ENCODE measurements at places on chromosomes 16 and 17.

DNA sequence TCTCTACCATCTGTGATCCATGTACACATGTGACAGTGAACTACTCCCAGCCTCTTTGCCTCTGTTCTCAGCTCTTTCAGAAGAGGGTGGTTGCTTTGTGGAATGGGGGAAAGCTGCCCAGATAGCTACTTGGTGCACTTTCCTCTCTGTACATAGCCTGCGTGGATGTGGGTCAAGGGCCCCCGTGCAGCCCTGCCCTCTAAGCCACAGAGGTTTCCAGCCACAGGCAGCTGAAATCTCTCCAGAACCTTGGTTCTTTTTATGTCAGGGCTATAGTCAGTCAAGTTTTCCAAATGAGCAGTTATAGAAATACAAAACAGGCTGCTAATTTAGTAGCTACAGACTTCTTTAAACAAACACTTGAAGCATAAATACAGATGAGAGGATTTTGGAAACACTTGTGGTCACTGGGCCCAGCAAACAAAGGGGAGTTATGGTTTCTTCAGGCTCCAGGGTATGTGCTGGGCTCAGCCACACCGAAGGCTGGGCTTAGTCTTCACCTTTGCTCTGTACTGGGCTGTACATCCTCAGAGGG is 199.7 kb upstream of the ASIC2 start:
- no peak for DNase-seq

GRCh38 chr16:87165151-87165550 is 152.0 kb downstream of the C16orf95 start:
- no peak for DNase-seq

- DNase-seq: no peak
Measured at GRCh38 chr17:29155227-29155965, 24.8 kb downstream of the MYO18A start.

- no peak for DNase-seq
Measured at GRCh38 chr16:15790458-15790857, 66.4 kb downstream of the MYH11 start.

- no peak for DNase-seq
Measured at GRCh38 chr16:5054876-5055865, 10.6 kb downstream of the C16orf89 start.

DNA sequence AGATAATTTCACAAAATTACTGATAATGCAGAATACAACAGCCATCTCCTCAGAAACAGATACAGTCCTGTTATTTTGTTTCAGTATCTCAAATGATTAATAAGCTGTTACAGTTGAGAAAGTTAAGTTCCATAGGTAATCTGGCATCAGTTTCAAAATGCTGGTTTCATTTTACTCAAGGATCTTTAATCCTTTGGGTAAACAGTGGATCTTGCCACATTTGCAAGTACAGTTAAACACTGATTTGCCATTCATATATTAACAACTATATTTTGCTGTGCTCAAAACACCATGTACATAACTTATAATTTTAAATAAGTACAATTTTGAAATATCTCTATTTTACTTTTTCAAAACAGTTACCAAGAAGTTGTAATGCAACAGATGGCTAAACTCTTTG is 31.2 kb downstream of the RPGRIP1L start:
- DNase-seq: no peak

DNA sequence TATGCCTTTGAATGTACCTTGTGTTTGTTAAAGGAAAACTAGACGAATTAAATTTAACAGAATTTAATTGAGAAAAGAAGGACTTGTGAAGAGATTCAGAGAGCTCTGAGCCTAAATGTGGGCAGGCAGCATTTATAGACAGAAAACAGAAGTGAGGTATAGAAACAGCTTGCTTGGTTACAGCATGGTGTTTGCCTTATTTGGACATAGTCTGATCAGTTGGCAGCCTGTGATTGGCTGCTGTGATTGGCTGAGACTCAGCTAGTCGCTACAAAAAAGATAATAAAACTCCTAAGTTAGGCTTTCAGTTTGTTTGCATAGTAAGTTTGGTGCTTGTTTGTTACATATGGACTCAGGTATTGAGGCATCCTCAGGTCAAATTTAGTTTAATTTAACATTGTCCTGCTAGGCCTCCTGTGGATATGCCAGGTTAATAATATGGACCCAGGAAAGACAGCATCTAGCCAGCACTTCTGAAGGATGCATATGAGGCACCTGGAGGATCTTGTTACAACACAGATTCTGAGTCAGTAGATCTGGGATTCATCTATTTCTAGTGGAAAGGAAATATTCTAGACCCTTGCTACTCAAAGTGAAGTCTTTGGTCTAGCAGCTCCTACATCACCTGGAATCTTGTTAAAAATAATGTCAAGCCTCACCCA is 43.4 kb downstream of the SLFN5 start:
- DNase-seq: no peak

DNA sequence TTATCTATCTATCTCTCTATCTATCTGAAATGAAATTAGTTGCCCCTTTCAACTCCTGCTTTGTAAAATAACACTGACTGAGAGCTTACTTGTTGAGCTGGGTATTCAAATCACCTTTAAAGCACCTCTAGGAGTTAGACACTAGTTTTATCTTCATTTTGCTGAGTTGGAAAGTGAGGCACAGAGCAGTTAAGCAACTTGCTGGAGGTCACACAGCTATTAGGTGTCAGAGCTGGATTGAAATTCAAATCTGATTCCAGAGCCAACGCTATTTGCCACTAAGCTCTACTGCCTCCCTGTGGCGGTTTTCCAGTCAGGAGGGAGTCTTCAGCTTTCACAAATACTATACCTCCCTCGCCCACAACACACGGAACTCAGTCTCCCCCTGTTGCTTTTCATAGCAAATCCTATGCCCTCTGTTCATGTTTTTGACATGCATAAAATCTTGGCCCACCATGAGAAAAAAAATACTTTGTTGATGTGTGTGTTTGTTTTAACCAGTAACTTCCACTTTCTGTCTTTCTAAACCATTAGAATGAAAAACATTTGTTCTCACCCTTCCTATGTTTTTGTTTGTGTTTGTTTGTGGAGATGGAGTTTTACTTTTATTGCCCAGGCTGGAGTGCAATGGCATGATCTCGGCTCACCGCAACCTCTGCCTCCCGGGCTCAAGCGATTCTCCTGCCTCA is 74.8 kb upstream of the SMURF2 start:
- no peak for DNase-seq

GRCh38 chr16:55682086-55682485 is 26.3 kb downstream of the SLC6A2 start:
- DNase-seq: no peak

GRCh38 chr17:32327911-32328310 is 14.1 kb downstream of the C17orf75 start:
- no peak for DNase-seq

DNA sequence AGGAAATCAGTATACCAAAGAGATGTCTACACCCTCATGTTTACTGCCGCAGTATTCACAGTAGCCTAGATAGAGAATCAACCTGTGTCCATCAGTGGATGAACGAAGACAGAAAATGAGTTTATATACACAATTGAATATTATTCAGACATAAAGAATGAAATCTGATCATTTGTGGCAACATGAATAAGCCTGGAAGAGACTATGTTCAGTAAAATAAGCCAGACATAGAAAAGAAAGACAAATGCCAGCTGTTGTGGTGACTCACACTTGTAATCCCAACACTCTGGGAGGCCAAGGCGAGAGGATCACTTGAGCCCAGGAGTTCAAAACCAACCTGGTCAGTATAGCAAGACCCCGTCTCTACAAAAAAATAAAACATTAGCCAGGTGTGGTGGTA is 16.1 kb downstream of the NUDT16L1 start:
- DNase-seq: no peak

- DNase-seq: no peak
Measured at GRCh38 chr16:11145173-11145818, 110.7 kb downstream of the SOCS1 start.

DNA sequence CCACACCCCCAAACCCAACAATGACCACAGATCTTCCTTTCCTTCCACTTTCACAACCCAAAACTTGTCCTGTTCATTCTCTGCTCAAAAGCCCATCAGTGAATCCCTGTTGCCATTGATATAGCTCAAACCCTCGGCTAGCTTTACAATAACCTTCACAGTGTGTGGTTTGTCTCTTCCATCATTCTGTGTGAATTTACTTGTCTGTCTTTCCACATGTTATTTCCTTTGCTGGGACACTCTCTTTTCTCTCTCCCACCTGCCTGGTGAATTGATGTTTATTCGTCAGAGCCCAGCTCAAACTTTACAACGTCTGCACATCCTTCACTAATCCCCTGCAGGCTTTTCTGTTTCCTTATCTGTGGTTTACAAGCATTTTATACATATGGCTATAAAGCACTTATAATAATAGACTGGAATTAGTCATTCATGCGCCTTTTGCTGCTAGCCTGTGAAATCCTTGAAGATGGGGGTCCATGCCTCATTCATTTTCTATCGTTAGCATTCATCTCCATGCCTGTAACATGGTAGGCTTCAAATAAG is 114.4 kb downstream of the CDH13 start:
- DNase-seq: no peak

DNA sequence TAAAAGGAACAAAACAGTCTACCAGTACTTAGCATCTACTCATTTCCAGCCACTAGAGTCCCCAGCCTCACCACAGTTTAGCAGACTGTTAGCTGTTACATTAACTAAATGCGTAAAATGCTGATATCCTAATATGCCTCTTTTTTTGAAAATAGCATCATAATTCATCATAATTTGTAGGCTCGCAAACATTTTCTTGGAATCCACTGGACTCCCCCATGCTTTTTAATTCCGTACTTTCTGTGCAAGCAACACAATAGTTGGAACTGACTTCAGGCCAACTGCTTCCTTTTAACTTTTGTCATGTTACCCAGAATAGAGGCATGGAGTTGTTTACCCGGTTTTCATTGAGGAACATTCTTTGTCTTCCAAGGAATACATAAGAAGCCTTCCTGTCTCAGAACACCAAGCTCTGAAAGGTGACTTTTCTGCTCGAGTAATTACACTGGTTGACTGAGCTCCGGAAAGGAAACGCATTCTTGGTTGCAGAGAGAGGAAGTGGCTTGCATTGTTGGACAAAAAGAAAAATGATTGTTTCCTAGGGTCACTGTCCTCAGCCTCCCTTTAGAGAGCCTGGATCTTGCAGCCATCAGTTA is 30.9 kb upstream of the SEC14L1 start:
- no peak for DNase-seq

DNA sequence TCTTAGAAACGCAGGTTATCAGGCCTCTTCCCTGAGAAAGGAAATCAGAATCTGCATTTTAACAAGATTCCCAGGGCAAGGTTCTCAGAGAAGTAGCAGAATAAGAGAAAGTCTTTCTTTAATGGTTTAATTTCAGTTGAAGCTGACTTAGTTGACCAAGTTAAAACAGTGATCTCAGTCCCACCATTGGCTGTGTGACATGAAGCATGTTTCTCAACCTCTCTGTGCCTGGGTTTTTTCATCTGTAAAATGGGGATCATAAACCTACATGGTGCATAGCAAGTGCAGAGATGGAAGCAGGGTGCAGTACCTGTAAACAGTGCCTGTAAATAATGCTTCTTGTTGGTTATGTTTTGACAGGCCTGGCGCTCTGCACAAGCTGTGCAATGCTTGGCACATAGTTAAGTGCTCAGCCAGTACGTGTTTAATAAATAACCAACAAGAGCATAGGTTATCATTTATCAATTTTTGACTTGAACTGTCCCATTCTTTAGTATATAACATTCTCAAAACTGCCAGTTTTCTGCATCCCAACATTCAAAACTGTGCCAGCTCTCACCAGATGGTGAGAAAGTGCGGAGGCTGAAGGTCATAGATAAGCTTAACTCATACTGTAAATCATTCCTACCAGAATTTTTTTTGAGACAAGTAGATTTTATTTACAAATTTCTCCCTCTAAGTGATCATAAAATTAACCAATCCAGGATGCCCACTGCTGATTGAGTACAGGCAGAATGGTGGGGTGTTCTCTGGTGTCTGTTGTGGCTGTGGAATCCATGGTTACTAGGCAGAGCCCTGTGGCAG is 6.9 kb downstream of the C17orf67 start:
- DNase-seq: no peak

DNA sequence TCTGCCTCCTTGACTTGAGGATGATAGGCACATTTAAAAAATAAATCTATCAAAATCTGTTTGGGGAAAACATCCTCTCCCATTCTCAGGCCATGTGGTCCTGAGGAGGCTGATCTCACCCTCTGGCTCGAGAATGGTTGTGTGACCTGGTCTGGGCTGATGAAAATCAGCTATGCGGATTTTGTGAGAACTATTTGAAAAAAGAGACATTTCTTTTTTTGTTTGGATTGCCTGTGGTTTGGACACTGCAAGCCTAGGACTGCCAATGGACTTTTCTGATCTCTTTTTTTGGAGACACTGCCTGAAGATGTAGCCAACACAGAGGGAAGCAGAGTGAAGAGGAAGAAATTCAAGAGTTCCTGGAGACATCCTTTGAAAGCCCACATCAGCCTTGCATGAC is 145.9 kb downstream of the HS3ST3B1 start:
- no peak for DNase-seq

DNA sequence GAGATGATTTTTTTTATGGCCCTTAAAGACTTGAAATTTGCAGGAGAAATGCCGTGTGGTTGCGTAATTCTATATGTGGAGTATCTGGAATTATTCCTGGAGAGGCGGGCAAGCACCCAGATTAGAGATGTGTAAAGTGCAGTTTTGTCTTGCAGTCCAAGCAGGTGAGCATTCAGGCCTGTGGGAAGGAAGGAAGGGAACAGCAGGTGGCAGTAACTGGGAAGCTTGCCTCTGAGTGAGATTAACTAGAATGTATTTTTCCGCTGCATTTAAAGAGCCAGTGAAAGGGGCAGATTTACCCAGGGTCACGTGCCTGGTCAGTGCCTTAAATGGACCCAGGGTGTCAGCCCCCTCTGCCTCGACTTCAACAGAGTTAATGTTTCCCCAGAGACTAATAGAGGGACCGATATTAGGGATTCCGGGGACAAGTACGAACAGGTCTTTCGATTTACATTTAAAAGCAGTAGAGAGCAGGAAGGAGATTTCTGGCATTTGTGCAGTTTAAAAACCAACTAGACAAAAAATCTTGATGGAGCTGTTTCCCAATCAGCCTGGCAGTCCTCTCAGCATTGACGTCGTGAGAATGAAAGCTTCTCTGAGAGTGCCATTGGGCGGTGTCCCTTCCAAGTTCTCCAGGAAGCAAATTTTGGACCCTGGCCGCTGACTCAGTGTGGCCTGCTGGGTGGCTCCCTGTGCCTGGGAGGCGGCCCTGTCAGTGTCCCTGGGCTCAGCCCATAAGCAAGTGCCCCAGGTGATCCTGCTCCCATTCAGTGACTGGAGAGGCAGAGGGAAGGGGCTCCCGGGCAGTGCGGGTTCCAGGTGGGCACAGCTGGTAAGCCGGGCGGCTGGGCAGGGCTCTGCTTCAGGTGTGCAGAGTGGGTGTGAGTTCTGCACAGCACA is 38.2 kb downstream of the KSR1 start:
- DNase-seq: no peak

DNA sequence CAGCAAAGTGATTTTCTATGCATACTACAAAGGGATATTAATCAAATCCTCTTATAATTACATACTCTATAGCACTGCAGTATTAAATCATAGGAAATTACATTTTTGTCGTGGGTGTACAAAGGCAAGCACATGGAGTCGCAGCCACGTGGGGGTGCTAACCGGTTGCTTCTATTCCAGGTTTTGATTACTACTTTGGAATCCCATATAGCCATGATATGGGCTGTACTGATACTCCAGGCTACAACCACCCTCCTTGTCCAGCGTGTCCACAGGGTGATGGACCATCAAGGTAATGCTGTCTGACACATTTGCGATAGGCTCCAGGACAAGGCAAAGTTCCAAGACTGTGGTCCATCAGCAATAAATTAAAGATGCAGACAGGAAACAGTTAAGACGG is 60.1 kb downstream of the ARSG start:
- DNase-seq: no peak

GRCh38 chr17:5399767-5400166 is 19.7 kb downstream of the NUP88 start:
- no peak for DNase-seq
